ENCODE measurements at places on chromosomes 3 and 15. TPM values are rescaled to one million over a fixed set of nuclear protein-coding genes. Genes with fewer than 3 reads are reported as not detected.

STRIT1 gene
- 2.5 TPM for polyA plus RNA-seq

DUOX1 gene
- polyA plus RNA-seq: 2.8 TPM

C3orf22 gene
- polyA plus RNA-seq: 42.2 TPM

CAMK2N2 gene
- 0.40 TPM for polyA plus RNA-seq

SST gene
- polyA plus RNA-seq: 0.84 TPM

TF gene
- 165 TPM for polyA plus RNA-seq

BCHE gene
- 7.4 TPM for polyA plus RNA-seq

TGM5 gene
- polyA plus RNA-seq: 0.24 TPM

NRG4 gene
- polyA plus RNA-seq: 21.2 TPM

GNB4 gene
- 8.7 TPM for polyA plus RNA-seq

LRRN1 gene
- polyA plus RNA-seq: 24.5 TPM

UBAP1L gene
- 3.7 TPM for polyA plus RNA-seq

GOLGA6A gene
- 24.6 TPM for polyA plus RNA-seq

GOLGA6L7 gene
- polyA plus RNA-seq: 15.7 TPM

SLC9C1 gene
- polyA plus RNA-seq: 20.0 TPM

ANO10 gene
- polyA plus RNA-seq: 26.3 TPM

SPINK8 gene
- polyA plus RNA-seq: not detected

FETUB gene
- polyA plus RNA-seq: 2.4 TPM

XCR1 gene
- polyA plus RNA-seq: 0.34 TPM

GOLGA8R gene
- polyA plus RNA-seq: 7.9 TPM

SHC4 gene
- 22.7 TPM for polyA plus RNA-seq

SGO1 gene
- polyA plus RNA-seq: 4.4 TPM

GPR149 gene
- polyA plus RNA-seq: 0.61 TPM

SEMA3G gene
- 3.1 TPM for polyA plus RNA-seq

TRIM42 gene
- 39.8 TPM for polyA plus RNA-seq

PP2D1 gene
- polyA plus RNA-seq: 37.5 TPM

CALML4 gene
- 10.5 TPM for polyA plus RNA-seq

INO80 gene
- 21.2 TPM for polyA plus RNA-seq

ST8SIA2 gene
- polyA plus RNA-seq: 0.24 TPM
